ENCODE measurements at places on chromosomes 12 and 14. TPM values are rescaled to one million over a fixed set of nuclear protein-coding genes. Genes with fewer than 3 reads are reported as not detected.

DNA sequence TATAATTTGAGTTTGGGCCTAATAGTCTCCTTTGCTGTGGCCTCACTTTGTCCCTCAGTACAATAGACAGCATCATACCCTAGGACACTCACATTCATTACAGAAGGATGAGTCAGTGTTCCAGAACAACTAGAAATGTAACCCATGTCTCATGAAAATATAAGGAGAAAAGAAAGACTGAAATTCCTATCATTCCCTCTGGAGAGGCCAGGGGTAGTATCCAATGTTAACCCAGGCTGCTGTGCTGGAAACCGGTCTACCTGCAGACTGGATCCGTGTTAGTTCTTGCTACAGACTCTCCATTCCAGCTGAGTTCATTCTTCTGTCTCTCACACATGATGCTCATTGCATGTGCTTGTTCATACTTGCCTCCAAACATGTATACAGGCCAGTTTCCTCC, 75.8 kb upstream of the HOXC13 start:
- no peak for DNase-seq

DNA sequence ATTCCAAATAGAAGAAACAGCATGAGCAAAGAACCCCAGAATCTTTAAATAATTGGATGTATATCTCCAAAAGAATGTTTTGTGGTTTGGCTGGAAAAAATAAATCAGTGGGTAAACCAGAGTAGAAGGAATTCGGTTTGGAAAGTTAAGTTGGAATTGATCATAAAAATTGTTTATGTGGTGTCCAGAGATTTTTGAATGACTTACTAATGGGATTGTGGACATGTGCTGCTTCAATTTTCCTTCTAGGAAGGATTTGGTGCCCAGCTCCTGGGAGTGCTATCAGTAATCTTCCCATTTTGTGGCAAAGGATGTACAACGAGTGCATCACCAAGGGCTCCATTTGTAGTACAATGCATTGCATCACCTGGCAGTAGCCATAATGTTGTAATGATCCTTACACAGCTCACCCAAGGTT, 224.8 kb downstream of the SLC16A7 start:
- DNase-seq: no peak

OR4E2 gene
- polyA plus RNA-seq: not detected

- peak; percentile 20 for DNase-seq
Measured at GRCh38 chr14:63938198-63939005, 85.6 kb downstream of the SYNE2 start.

GLS2 gene
- 0.67 TPM for polyA plus RNA-seq

RERG gene
- polyA plus RNA-seq: 4.9 TPM

NR4A1 gene
- polyA plus RNA-seq: 15.1 TPM

GRCh38 chr12:111687255-111687654, 1.4 kb downstream of the ACAD10 start:
- peak; percentile 6 for DNase-seq

DNA sequence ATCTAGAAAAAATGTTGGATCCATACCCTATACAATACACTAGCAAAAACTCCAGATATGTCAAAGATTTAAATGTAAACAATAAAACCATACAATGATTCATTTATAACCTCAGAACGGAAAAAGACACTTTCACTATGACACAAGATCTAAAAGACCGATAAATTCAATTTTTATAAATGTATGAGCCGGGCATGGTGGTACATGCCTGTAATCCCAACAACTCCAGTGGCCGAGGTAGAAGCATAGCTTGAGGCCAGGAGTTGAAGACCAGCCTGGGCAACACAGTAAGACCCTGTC, 2.5 kb upstream of the SOS2 start:
- no peak for DNase-seq

GRCh38 chr14:24330973-24331674, 3.7 kb downstream of the ADCY4 start:
- DNase-seq: no peak

GRCh38 chr12:28130625-28131598, 59.3 kb upstream of the CCDC91 start:
- no peak for DNase-seq

DNA sequence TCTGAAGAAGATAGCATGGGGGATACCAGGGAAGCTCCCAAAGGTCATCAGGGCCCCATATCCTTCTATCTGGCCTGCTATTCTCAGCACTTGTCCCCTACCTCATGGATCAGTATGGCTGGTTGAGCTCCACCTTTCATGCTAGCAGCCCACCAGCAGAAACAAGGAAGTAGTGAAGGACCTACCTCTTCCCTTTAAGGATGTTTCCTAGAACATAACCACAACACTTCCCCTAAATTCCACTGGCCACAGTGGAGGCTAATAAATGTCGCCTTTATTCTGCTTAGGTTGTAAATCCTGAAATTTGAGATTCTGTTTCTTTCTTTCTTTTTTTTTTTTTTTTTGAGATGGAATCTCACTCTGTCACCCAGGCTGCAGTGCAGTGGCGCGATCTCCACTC, 128.6 kb upstream of the PARP11 start:
- no peak for DNase-seq

- DNase-seq: no peak
Measured at GRCh38 chr14:28305938-28306337, 460.6 kb upstream of the FOXG1 start.

ZFYVE21 gene
- 40.5 TPM for polyA plus RNA-seq

DNA sequence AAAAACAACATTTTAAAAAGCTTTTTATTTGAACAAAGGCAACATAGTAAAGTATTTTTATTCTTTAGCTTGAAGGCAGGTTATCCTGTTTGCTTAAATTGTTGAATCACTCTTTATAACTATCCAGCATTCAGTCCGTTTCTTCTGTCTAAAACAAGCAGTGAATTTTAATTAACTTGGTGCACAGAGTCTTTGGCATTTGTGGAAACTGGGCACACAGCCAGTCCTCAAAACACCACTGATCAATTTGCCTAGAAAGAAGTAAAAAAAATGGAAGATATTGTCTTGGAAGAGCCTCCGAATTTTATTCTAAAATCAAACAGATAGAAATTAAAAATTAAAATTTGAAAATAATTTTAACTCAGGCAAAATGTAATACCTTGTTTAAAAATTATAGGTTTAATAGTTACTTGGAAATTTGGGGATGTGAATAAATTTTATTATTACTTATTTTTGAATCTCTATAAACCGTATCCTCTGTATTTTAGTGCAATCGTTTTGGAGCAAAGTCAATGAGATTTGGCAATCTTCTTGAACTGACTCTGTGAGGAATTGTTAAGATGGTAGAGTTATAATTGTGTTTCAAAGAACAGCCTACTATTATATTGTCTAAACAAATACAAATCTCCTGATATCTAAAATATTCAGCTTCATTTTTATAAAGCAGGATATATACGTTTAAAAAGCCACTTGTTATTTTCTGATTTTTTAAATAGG, 927.0 kb downstream of the SLC16A7 start:
- DNase-seq: no peak

KRT79 gene
- not detected for polyA plus RNA-seq

GRCh38 chr12:70605976-70606375, 31.3 kb downstream of the PTPRB start:
- no peak for DNase-seq

CRIP2 gene
- 8.9 TPM for polyA plus RNA-seq

BATF gene
- polyA plus RNA-seq: 0.74 TPM

TAS2R43 gene
- 0.35 TPM for polyA plus RNA-seq

DNA sequence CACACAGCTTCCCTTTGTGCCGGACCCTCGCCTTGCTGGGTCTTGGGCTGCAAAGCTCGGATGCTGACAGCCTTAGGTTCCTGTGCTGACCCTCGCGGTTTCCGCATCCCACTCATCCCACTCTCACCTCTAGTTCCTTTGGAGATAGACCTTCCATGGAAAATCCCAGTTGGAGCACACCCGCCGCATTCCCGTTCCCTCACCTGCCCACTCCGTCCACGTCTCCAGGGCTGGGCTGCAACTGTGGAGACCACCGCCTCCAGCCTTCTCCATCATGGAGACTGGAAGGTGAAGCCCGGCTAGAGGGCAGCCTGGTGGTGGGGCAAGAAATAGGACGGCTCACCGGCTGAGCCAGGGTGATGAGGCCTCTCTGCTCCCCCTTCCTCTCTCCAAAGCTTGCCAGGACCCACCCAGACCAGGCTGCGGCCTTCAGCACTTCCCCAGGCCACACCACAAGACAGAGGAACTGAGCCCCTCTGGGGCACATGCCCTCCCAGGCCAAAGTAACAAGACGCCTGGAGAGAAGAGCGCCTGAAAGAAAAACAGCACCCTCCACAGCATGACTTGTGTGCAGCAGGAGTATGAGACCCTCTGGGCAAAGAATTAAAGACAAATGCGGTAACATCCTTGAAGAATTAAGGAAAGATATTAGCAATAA, 15.0 kb downstream of the TMEM121 start:
- no peak for DNase-seq

- no peak for DNase-seq
Measured at GRCh38 chr12:6049992-6050391, 74.5 kb downstream of the VWF start.

EPYC gene
- not detected for polyA plus RNA-seq

LRRC74A gene
- polyA plus RNA-seq: not detected

OR8S1 gene
- not detected for polyA plus RNA-seq

- DNase-seq: no peak
Measured at GRCh38 chr14:53951243-53951626, 5.4 kb downstream of the BMP4 start.

GRCh38 chr12:32357601-32358249, 41.6 kb upstream of the FGD4 start:
- no peak for DNase-seq

- no peak for DNase-seq
Measured at GRCh38 chr12:501722-502447, 42.1 kb downstream of the B4GALNT3 start.

GRCh38 chr12:28909291-28909690, 239.8 kb upstream of the FAR2 start:
- DNase-seq: no peak

DNA sequence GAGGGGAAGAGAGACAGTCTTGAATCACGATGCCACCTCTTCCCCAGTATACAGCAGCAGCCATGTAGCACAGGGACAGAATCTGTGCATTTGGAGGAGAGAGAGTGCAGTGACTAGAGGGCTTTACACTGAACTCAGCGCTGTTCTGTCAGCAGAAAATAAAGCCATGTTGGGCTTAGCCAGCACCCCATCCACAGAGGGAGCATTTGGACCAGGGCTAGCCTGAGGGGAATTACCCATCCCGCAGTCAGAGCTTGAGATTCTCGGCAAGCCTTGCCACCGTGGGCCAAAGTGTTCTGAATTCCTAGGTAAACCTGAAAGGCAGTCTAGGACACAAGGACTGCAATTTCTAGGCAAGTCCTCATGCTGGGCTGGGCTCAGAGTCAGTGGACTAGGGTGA, 120.4 kb upstream of the CNOT2 start:
- no peak for DNase-seq

DNA sequence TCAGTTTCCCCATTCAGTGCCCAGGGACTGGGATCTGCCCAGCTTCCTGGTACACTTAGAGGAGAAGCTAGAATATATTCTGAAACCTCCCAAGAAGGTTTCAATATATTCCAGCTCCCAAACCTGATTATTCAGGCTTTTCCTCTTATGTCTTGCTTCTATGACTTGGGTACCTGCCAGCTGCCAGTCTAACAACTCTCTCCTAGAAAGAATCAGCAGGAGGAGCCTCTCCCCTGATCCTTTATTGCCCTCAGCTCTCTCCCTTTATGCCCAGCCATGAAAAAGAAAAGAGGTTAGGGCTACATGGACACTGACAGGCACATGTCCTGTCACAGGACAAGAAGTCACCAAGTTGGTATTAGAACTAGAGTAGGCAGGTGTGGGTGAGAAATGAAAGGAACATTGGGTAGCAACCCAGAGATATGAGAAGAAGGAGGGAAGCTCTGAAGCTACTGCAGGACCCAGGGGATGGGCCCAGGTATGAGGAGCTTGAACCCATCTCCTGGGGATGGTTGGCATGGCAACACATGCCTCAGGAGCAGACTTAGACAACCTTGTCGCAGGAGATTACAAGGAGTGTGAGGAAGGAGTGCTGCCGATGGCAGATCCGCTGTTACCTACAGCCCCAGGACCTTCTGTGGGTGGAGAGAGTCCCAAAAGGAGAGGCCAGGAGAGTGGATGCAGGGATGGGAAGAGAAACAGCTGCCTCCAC, 2.0 kb upstream of the CACNB3 start:
- DNase-seq: peak; percentile 37

- DNase-seq: peak; percentile 48
Measured at GRCh38 chr12:58302487-58303011, 361.2 kb downstream of the ATP23 start.

DNA sequence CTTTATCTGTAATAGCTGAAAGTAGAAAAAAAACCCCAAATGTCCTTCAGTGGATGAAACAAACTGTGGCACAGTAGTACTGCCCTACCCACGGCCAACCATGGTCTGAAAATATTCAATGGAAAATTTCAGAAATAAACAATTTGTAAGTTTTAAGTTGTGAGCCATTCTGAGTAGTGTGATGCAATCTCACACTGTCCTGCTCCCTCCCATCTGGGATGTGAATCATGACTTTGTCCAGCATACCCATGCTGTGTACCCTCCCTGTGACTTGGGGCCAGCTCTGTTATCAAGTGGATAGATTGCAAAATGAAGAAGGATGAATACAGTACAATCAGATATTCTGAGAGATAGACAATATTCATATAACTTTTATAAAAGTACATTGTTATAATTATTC, 106.2 kb downstream of the SMOC1 start:
- no peak for DNase-seq

DNA sequence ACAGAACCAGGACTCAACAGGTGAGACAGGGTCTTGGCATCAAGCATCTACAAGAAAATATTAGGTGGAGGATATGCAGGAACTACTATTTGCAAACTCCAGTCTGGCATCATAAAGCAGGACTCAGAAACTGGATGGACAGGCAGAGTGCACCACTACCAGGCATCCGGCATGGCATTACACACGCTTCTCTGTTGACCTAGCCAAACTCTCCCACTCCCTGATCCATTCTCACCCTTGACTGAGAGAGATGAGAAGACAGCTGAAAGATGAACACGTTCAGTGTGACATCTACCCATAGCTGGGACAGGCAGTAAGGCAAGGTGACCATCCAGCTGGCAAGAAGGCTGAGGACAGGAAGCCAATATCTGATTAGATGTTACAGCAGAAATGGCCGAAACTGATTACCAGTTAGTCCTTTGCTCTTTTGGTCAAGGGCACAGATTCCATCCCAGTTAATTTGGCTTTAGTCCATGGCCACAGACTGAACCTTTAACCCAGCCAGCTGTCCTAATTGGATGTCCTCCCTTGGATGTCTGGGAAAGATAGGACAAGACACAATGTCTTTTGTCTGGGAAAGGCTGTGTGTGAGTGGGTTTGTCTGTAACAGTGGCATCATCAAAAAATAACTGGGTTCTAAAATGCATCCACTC, 71.6 kb downstream of the BBS10 start:
- DNase-seq: no peak

RNF41 gene
- 11.4 TPM for polyA plus RNA-seq

DNA sequence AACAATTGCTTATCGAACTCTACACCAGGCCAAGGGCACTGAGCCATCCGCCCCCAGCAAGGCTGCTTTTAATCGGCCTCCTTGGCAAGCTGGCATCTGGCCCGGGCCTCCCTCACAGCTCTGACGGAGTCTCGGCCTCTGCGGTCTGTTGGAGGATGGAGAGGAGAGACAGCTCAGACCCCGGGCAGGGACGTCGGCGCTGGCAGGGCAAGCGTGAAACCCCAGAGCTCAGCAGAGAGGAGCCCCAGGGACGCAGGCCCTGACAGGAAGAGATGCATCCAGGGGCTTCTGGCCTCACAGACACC, 17.5 kb downstream of the CAMKK2 start:
- no peak for DNase-seq

OSGEP gene
- polyA plus RNA-seq: 45.8 TPM

PLEKHG7 gene
- polyA plus RNA-seq: 0.19 TPM

- no peak for DNase-seq
Measured at GRCh38 chr14:58687232-58687795, 49.6 kb downstream of the DACT1 start.

GRCh38 chr14:105340821-105341733, 26.5 kb downstream of the PACS2 start:
- no peak for DNase-seq
